ENCODE measurements at places on chromosomes 1 and 21.

DNA sequence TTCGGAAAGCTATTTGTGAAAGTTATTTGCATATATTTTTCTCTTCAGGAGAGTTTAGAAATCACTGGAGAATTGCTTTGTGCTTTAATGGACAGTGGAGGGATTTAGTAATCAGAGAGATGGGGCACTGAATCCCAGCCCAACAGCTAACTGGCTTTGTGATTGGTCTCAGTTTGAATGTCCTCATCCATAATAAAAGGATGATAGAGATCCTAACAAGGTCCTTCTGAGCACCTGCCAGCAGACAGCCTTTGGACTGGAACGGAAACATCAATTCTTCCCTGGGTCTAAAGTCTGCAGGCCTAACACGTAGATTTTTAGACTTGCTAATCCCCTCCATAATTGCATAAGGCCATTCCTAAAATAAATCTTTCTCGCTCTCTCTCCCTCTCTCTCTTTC is 112.0 kb upstream of the ADAMTS5 start:
- no peak for DNase-seq

GRCh38 chr1:204362984-204363334 is 3.2 kb upstream of the PLEKHA6 start:
- no peak for DNase-seq

DNA sequence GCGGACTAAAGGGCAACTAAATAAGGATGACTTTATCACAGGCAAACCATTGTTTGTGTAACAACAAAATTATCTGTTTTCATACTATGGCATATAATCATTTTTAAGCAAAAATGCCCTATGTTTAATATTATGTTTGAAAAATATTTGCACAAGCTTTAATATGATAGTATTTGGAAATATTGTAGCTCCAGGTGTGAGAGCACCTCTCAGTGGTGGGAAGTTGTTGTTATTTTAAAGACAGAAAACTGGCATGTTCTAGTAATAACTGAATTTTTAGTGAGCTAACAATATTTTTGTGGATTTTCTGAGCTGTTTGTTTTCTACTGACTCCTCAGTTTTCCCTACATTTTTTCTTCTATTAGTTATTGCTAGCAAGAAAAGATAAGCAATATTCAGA is 578.8 kb downstream of the KCNT2 start:
- DNase-seq = no peak

DNA sequence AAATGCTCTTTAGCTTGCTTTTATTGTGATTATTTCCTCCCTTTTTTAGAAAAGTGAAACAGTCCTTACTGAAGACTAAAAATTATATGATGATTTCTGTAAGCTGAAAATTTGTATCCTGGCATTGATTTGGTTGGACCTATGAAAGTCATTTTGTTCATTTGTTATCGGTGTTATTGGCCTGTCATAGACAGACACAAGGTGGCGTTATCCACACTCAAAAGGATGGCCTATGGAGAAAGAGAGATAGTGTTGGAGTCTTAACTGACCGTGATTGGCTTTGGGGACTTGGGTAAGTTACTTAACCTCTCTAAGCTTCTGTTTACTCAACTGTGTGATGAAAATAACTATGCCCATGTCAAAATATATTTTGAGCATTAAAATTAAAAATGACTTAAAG is 203.6 kb upstream of the CHODL start:
- DNase-seq = no peak

GRCh38 chr1:164261691-164262240 is 297.2 kb upstream of the PBX1 start:
- DNase-seq = no peak

- no peak for DNase-seq
Measured at GRCh38 chr1:223230161-223230881, 87.3 kb upstream of the TLR5 start.

DNA sequence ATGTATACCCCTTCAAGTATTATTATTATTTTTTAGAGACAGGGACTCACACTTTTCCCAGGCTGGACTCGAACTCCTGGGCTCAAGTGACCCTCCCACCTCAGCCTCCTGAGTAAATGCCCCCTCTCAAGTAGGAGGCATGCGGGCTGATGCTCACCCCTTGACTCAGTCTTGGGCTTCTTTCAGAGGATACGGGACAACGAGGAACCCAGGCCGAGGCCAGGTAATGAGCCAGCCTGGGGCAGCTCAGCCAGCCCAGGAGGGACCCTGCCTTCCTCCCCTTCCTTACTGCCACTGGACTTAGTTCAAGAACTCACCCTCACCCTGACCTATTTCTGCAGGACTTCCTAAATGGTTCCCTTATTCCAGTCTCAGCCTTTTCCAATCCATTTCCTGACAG is 198.0 kb upstream of the MAP1LC3C start:
- DNase-seq = no peak

DNA sequence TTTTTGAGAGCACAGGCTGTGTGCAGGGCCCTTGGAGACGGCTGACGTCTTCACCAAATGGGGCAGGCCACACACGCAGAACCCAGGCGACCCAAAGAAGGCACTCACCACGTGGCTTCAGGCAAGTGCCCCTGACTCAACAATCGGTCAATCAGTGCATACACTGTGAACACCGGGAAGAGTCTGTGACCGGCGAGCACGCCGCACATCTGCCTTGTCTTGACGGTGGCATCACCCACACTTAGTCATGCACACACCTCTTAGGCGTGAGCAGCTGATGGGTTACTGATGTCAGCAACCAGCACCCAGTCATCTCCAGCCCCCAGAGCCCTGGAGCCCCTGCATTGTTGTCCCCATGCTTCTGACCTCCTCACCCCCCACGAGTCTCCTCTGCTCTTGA is 4.9 kb upstream of the LRRC3 start:
- DNase-seq = no peak

DNA sequence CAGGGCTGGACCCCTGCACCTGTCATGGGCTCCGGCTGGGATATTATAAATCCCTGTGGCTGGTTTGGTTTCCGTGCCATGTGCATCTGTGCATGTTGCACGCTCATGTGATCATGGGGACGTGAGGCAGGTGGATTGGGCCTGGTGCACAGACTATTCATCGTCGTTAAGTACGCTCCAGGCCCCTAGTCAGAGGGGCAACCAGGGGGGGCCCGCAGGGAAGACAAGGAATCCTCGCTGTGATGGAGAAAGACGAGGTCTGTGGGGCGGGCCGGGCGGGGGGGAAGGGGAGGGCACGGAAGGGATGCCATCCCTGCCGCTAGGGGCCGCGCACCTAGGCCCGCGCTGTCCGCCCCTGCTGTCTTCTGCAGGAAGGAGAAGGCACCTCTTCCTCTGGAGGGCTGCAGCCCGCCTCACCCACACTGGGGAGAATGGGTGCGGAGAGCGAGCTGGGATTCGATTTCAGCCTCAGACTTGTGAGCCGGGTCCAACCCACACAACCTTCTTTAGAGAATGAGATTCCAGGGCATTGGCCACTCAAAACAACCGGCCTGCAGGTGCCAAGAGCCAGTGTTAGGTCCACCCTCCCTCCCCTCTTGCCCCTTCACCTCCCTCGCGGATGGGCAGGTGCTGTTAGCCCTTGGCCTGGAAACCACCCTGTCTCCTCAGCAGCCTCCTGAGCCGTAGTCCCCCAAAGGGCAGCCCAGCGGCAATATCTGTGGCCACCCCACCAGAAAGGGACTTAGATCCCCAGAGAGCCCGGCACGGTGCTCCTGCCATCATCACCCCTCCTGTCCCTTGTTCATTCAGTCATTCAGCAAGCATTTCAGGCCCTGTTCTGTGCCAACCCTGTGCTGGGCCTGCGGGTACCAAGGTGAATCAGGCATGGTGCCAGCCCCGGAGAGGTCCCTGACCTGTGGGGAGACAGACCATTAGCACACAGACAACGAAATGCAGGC is 950 bp upstream of the LRP8 start:
- no peak for DNase-seq

DNA sequence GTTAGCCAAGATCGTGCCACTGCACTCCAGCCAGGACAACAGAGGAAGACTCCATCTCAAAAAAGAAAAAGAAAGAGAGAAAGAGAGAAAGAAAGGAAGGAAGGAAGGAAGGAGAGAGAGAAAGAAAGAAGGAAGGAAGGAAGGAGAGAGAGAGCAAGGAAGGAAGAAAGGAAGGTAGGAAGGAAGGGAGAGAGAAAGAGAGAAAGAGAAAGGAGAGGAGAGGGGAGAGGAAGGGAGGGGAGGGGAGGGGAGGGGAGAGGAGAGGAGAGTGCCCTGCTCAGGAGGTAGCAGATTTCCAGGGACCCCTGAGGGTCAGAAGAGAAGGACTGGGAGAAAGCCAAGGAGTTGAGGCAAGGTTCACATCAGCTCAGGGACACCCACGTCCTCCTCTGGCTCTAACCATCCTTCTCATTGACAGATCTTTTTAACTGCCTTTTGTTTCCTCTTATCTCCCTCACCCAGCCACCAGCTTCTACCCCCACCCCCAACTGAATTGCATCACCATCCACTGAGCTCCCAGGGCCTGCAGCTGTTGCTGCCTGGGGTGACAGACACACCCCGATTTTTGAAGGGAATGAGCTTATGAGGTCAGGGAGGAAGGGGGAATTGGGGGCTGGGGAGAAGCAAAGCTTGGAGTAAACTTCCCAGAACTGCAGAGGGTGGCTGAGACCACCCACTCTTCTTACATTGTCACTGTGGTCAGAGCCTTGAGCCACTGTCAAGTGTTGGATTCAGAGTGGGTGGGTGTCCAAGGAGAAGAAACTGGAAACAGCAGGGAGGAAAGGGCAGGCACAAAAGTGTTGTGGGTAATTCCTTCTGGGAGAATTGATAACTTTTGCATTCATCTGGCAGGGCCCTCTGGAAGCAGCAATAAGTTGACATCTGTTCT is 91.6 kb downstream of the GLUL start:
- DNase-seq = no peak

DNA sequence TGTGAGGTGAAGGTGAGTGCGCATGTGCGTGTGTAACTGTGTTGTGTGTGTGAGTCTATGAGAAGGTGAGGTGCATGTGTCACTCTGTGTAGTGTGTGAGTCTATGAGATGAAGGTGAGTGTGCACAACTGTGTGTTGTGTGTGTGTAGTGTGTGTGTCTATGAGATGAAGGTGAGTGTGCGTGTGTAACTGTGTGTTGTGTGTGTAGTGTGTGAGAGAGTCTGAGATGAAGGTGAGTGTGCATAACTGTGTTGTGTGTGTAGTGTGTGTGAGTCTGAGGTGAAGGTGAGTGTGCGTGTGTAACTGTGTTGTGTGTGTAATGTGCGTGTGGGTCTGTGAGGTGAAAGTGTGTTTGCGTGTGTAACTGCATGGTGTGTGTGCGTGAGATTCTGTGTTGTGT is 154.0 kb downstream of the FOXD2 start:
- no peak for DNase-seq

GRCh38 chr1:95438218-95438948 is 204.4 kb downstream of the RWDD3 start:
- no peak for DNase-seq

DNA sequence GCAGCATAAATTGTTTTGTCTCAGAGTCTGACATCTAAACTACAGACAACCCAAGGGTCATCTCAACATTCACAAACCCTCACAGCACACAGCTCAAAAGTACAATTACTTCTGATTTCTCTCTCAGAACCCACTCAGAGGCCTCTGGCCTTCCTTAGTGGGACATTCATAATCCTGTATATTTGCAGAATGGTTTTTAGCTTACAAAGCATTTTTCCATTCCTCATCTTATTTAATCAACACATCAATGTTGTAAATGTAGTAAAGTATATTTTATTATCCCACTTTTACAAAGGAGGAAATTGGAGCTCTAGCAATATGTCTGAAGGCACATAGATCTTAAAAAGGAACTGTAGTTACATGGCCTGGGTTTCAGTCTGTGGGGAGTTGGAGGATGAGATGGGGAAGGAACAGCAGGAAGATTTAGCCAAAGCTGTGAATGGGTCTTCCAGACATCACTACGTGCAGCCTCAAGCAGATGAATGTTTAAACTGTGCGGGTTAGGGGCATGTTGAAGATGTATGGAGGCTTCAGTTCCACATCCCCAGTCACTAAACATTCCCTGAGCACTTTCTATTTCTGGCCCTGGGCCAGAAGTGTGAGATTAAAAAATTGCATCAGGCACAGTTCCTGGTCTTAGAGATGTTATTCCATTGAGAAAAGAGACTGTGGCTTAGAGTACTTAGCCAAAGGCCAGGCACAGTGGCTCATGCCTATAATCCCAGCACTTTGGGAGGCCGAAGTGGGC is 13.3 kb downstream of the AKNAD1 start:
- DNase-seq = no peak

DNA sequence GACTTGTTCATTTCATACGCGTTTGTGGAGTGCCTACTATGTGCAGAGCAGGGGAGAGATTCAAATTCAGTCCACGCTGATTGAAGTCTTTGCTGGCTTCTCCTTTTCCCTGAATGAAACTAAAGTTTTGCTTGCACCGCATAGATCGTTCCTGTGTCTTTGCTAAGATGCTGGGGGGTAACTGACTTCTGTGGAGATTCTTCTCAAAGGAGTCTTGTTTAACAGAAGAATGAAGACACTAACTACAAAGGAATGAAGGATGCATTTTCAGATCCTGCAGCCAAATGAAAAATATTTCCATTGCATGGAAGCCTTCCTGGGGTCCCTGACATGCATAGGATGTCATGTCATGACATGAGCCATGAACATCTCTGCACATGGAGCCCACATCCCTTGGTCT is 26.9 kb upstream of the H6PD start:
- DNase-seq = no peak

DNA sequence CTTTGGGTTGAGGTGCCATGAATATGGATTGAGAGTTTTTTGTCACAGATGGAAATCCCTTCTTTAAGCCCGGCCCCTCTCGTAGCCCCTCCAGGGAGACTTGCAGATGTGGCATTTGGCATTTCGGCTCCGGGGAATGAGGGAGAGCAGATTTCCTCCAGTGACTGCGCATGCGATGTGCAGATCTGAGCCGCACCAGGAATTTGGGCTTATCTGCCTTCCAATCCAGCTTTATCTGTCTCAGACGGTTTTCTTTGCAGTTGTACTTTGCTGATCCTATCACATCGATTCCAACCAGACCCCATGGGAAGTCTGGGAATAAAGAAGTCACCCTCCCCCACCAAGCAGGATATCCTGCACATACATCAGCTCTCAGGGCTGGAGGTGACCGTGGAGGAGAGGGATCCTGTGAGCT is 11.7 kb downstream of the KIF26B start:
- DNase-seq = no peak

- DNase-seq = no peak
Measured at GRCh38 chr1:61638296-61638695, 86.6 kb downstream of the TM2D1 start.

DNA sequence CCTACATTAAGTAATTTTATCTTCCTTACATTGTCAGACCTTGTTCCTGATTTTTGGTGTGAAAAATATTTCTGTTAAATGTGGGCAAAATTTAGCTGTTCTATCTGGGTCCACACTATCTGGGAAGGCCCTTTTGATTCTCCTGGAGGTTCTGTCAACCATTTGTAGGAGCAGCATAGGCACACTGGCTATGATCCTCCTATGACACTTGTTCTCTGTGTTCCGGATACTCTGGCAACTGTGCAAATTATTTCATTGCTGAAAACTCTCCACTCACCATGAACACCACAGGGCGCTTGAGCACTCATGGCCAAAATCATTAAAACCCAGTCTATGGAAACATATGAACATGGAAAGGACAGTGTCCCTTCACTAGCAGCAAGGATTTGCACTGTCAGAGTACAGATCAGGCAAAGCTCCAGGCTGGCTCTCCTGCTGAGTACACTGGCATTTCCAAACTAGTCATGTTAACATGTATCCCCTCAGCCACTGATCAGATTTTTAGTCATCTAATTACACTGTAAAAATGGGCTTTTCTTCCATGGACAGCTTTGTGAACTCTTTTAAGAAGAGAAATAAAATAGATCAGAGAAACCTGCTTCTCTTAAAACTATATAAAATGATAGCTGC is 43.9 kb upstream of the SGIP1 start:
- no peak for DNase-seq

All from stimulated activated CD4-positive, alpha-beta T cell treated with anti-CD3 and anti-CD28 coated beads, TNF-alpha, amount 100 ng/mL, for 4 hours (primary cell).